Spinal cord (tissue), 10 donors: ENCODE measurements at places on chromosomes 11 and 22.

DNA sequence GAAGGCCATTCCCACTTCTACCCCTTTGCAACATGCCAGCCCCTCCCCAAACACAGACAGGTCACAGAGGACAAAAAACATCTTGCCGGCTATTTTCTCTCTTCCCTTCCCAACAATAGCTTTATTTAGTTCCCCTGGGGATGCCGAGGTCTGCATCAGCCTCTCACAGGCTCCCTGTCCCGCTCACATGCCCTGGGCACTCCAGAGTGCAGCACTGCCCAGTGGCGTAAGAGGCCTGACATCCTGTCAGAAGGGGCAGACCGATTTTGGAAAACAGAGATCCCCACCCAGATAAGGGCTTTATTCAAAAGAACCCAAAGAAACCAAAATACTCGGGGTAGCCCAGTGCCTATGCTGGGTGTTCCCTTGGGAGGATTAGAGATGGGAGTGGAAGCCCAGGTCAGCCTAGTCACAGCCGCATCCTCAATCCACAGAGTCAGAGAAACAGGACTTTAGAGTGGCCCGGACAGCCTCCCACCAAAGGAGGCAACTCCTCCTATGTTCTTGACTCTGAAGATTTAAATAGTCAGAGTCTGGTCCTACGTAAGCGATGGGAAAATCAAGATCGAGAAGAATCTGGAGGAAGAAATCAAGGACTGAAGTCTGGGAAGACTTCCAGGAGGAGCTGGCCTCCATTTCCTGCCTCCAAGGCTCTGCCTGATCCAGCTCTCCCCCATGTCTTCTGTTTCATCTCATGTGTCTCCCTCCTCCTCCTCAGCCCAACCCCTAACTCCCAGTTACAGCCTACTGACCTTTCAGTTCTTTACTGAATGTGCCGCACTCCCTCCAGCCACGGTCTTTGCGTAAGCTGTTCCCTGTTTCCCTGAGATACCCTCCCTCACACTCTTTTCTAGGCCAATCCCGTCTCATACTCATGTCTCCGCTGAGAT lies 129.3 kb downstream of the FBXO7 start:
- no peak for DNase-seq

DNA sequence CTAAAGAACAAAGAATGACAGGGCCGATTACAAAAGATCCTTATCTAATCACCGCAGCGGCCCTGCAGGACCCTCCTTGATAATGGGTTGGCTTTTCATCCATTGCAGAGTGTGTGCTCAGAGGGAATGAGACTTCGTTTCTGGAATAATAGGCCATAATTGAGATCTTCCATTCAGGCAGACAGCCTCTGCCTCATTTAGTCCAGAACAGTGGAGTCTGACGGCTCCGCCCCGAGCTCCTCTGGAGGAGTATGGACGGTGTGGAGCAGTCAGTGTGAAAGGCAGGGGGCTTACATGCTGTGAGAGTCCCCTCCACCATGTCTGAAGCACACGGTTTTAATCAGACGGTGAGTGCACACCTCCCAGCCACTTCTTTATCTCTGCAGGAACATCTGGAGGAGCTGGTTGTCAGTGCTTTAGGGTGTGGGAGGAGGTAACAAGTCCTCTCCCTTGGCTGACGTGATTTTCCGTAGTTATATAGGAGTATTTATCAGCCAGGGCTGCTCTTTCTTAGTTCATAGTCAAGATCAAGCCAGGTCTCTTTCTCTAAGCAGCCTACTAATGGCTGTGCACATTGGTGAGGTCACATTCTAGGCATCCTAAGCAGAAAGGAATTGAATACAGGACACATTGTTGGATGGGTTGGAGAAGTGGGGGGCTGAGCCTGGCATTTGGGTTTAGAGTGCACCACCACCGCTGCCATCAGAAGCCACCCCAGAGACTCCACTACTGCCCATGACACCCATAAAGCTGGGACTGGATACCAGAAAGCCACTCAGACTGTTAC lies 1477.9 kb downstream of the TBC1D22A start:
- DNase-seq: no peak

- DNase-seq: peak; percentile 38
Measured at GRCh38 chr22:29625090-29625825, 21.8 kb downstream of the NF2 start.

GRCh38 chr11:75763846-75764245 lies 4.7 kb upstream of the DGAT2 start:
- no peak for DNase-seq

GRCh38 chr11:128532016-128532571 lies 55.3 kb downstream of the ETS1 start:
- peak; percentile 90 for DNase-seq

GRCh38 chr11:1707751-1708150 lies 10.8 kb downstream of the KRTAP5-6 start:
- DNase-seq: no peak

GRCh38 chr11:94454301-94454700 lies 39.3 kb downstream of the MRE11 start:
- DNase-seq: no peak

DNA sequence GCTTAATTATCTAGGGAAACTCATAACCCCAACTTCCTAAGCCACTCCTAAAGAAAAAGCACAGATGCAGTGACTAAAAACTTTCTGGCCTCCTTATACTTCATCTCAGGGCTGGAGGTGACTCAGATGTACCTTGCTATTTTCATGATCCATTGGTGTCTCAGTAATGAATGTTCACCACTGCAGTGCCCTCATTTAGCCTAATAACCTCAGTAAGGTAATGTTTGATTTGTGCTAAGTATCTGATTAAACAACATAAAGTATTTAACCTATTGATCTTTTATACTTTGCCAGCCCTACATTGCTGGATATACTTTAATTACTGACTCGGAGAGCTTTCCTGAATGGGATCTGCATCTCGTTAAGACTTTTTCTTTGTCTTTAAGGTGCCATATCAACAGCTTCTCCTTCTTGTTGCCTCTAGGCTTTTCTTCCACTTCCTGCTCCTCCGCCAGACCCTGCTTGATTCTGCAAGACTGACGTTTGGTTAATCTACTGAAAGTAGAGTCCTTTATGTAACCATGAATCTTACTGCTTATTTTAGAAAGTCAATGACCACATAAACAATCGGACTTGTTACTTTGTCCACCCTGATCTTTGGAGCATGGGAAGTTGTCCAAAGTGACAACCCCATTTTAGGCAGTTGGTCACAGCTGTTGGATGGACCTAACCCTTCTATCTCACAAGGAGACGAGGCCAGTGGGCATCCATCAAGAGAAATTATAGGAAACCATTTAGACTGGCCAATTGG lies 303.0 kb downstream of the ST3GAL4 start:
- DNase-seq: no peak

- no peak for DNase-seq
Measured at GRCh38 chr11:17141156-17141555, 63.7 kb upstream of the RPS13 start.

GRCh38 chr22:23394525-23395326 lies 185.4 kb downstream of the IGLL1 start:
- DNase-seq: no peak

- DNase-seq: no peak
Measured at GRCh38 chr22:39997939-39998726, 3.4 kb downstream of the FAM83F start.

DNA sequence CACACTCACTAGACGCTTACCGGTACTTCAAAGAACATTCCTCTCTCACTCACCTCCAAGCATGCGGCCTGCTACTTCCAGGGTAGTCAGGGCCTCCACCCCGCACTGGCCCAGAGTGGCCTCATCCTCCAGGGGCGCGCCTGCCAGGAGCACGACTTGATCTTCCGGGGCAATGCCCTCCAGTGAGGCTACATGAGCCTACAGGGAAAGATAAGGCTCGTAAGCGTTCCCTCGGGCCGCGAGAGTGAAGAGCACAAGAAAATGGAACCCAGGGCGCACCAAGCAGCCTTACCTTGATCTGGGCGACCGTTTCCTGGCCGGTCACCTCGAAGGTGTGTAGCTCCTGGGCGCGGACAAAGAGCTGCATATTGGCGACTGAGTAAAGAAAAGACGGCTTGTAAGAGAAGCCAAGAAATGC lies 478 bp downstream of the FAU start:
- no peak for DNase-seq

- no peak for DNase-seq
Measured at GRCh38 chr11:12170984-12171383, 60.6 kb downstream of the MICAL2 start.

DNA sequence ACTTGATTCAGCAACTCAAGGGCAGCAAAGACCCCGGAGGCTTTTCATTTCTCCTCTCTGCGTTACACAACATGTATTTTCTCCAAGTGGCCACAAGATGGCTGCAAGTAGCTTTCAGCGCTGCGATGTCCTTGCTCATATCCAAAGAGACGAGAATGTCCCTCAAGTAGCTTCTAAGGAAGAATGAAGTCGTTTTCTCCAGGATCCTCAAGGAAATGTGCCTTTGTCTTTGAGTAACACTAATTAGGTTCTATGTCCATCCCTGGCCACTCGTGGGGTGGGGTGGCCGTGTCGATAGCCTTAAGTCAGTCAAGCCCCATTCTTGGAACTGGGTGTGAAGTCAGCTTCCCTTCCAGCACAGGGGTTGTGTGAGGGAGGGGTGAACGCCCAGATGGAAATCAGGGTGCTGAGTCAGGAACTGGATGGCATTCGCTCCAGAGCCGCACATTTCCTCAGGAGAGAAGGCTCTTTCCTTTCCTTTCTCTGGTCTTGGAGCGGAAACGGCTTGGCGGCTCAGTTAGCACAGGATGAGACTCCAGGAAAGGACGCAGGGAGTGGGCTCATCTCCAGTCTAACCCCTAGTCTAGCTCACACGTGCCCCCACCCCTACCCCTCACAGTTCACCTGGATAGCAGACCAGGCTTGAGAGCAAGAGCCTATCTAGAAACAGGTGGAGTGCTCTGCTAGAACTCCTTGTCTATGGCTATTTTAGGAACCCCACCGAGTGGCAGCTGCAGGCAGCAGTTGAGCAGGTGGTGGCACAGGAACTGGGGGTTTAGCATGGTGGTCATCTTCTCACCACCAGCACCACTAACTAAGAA lies 44.3 kb downstream of the NNMT start:
- peak; percentile 48 for DNase-seq

- DNase-seq: no peak
Measured at GRCh38 chr22:42719656-42720262, 911 bp downstream of the A4GALT start.

DNA sequence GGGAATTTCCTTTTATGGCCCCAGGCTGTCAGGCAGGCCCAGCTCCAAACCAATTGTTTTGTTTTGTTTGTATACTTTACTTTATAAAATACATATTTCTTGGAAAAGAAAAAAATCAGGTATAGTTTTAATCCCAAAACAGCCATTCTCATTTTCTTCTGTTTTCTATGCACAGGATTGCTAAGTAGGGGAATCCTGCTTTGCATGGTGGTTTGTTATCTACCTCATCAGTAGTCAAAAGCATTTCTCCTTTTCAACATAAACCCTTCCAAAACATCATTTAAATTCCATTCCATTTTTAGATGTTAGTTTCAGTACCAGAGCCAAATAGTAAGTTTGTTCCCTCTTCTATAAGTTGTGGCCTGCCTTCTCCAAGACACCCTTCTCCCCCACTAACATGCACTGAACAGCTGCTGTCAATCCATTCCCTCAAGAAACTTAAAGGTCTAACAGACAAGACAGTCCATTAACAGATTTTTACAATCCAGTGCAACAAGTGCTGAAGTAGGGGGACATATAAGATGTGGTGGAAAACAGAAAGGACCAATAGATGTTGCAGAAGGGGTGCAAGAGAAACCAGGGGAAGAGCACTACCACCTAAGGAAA lies 3.7 kb downstream of the ILK start:
- DNase-seq: no peak
